ENCODE measurements at places on chromosomes 2 and 18.

DNA sequence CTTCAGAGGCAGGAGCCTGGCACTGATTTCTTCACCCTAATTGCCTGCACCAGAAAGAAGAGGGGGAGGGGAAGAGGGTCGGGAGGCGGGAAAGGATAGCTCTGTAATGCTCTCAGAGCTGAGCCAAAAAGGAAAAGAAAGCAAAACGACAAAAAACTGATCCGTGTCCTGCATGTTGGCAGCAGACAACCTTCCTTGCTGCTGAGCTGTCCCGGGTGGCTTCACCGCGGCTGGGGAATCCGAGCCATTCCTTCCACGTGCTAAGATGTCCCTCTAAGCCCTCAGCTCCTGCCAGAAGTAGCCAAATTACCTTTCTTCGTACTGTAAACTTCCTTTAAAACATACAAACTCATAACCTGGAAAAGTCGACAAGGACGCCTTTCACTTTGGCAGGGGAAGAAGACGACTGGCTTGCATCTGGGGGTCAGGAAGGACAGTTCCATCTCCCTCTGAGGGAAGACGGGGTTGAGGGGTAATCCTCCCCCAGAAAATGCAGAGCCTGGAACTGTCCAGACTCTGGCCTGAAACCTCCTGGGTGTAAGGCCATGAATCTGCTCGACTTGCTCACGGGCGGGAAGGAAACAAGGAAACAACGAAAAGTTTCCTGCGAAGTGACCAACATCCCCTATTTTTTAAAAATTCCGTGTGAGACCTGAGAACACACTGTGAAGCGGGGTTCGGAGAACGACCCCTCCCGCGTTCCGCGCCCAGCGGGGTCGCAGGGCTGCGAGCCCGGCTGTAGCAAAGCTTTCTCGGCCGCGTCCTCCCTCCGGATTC is 7.7 kb downstream of the OTX1 start:
- DNase-seq, result no peak

- no peak for DNase-seq
Measured at GRCh38 chr2:168180483-168180882, 66.9 kb downstream of the STK39 start.

DNA sequence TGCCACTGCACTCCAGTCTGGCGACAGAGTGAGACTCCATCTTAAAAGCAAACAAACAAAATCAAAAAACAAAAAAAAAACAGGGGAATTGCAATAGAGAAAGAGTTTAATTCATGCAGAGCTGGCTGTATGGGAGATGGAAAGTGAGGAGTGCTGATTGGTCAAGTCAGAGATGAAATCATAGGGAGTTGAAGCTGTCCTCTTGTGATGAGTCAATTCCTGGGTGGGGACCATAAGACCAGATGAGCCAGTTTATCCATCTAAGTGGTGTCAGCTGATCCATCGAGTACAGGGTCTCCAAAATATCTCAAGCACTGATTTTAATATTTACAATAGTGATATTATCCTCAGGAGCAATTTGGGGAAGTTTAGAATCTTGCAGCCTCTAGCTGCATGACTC is 45.3 kb downstream of the FRZB start:
- DNase-seq, result no peak

GRCh38 chr2:148552675-148553331 is 91.7 kb upstream of the EPC2 start:
- no peak for DNase-seq

GRCh38 chr2:195471163-195471562 is 185.9 kb upstream of the SLC39A10 start:
- no peak for DNase-seq

- DNase-seq, result no peak
Measured at GRCh38 chr18:60596928-60597327, 224.4 kb upstream of the MC4R start.

GRCh38 chr2:37653805-37654378 is 17.6 kb downstream of the CDC42EP3 start:
- DNase-seq, result no peak

GRCh38 chr2:229914171-229914570 is 7.6 kb downstream of the TRIP12 start:
- no peak for DNase-seq

- no peak for DNase-seq
Measured at GRCh38 chr18:24016643-24017042, 2.1 kb downstream of the TTC39C start.

- no peak for DNase-seq
Measured at GRCh38 chr2:85243101-85244072, 84.4 kb downstream of the TGOLN2 start.

- no peak for DNase-seq
Measured at GRCh38 chr2:112725545-112726457, 5.0 kb downstream of the NT5DC4 start.

DNA sequence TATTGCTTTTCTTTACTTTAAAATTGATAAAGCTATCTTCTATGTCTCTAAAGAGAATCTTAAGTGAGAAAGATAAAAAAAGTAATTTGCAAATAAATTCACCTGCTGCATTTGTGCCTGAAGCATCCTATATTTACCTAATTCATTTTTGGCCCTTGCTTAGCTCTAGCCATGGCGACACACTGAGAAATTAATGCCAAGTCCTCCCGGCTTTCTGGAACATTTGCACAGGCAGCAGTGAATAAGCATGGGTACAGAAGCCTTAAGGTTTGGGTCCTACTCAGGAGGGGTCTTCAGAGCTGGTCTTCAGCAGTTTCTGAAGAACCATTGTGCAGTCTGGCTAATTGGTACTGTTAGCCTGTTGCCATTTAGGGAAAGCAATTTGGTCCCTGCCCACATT is 73.9 kb upstream of the ZEB2 start:
- DNase-seq, result no peak

GRCh38 chr2:169072163-169072925 is 3.0 kb downstream of the DHRS9 start:
- DNase-seq, result no peak

DNA sequence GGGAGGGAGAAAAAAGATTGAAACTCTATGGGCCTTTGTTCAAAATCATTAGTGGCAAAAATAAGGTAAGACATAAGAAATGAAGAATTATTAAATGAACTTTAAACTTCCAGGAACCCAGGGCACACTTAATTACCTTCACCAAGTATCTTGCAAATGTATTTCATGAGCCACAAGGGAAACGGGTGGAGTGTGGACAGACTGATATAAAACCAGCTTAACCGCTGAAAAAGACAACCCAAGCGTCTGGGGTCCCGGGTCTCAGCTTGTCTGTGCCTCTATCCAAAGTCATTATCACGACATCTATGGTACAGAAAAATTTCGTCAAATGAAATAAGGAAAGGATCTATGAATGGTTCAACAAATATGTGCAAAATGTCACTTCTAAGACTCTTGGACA is 13.9 kb upstream of the MBOAT2 start:
- DNase-seq, result no peak

DNA sequence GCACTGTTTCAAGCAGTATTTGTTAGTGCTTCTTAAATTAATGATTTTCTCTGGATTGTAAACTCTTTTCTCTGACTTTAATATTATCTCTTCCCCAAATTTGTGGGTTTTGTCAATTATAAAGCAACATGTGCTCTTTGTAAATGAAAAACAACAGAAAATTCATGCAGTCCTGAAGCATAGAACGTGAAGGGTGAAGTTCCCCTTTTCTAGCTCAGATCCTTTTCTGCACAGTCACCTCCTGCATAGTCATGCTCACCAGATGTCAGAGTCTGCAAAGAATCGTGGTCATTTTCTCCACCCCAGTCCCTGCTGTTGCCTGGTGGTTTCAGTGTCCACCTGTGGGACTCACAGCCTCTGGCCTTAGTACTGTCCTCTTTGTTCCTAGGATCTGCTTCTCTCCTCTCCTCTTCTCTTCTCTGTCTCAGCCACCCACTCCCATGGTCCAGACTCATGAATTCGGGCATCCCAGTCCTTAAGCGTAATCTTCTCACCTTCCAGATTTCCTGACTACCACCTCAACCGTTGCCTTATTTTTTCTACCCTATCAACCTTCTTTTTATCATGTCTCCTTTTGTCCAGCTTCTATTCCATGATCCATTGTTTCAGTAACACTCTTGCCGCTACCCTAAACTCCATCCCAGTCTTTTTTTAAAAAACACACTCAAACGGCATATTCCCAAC is 229.1 kb downstream of the RTP5 start:
- DNase-seq, result no peak

GRCh38 chr2:100535855-100536254 is 26.9 kb upstream of the PDCL3 start:
- no peak for DNase-seq

DNA sequence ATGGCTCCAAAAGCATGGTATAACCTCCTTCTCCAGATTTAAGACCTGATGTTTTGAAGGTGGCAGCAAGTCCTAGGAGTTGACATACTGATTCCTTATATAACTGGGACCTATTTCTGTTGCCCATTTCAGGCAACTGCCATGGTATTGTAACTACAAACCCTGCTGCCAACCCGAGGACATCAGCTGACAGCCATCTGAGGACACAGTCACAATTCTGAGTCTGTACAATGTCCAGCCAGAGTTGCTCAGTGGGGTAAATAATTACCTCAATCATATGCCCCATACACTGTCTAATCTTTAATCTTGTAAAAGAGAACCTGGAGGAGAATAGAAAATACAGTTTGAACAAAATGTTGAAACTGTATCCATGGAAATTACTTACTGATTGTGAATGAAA is 8.7 kb upstream of the GAREM2 start:
- no peak for DNase-seq

DNA sequence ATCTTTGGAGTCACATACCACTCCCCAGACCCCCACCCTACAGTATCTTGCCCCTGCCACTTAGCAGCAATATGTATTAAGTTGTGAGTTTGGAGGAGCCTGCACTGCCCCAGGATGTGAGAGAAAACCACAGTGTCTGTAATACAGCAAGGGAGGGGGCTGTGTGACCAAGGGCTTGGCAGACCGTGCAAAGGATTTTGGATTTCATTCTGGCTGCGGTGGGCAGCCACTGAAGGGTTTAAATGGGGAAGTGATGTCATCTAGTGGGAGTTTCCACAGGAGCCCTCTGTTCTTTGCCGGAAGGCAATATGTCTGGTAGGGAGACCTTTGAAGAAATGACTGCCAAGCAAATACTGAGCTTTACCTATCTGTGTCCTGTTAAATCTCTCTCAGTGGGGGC is 202.4 kb downstream of the FHOD3 start:
- DNase-seq, result no peak

- DNase-seq, result no peak
Measured at GRCh38 chr2:43306197-43306596, 79.8 kb upstream of the ZFP36L2 start.

DNA sequence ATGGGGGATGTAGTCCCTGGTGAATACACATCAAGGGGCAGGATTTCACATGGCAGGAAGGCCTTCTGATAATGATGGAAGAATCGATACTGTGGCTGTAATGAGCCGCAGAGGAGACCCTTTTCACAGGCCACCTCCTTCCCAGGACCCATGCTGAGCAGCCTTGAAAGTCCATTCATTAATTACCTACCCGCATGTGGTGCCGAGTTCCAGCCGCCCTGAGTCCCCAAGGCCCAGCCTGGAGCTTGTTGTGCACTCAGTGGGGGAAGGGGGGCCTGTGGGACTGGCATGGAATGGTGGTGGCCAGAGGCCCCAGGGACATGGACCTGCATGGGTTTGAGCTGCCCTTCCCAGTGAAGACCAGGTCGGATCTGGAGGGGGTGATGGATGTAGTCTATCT is 25.5 kb downstream of the ASB18 start:
- no peak for DNase-seq

GRCh38 chr2:119264781-119265692 is 41.4 kb downstream of the STEAP3 start:
- peak; percentile 51 for DNase-seq

GRCh38 chr2:11330457-11331142 is 13.8 kb downstream of the ROCK2 start:
- peak; percentile 20 for DNase-seq

DNA sequence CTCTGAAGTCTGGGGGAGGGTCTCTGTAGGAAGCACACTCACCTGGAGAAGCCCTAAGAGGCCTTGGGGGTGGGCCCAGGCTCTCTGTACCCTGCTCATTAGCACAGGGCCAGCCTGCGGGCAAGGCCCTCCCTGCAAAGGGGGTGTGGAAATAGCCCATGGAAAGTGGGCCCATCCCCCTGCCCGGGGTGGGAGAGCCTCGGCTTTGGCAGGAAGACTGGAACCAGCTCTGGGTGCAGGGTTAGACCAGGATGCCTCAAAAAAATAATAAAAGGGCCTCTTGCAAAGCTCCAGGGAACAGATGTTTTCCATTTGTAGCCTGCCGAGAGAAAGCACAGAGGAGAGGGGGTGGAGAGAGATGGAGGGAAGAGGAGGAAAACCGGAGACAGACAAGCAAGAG is 98.7 kb downstream of the STPG4 start:
- DNase-seq, result peak; percentile 95

GRCh38 chr2:169670215-169670651 is 24.0 kb downstream of the CFAP210 start:
- DNase-seq, result peak; percentile 51

DNA sequence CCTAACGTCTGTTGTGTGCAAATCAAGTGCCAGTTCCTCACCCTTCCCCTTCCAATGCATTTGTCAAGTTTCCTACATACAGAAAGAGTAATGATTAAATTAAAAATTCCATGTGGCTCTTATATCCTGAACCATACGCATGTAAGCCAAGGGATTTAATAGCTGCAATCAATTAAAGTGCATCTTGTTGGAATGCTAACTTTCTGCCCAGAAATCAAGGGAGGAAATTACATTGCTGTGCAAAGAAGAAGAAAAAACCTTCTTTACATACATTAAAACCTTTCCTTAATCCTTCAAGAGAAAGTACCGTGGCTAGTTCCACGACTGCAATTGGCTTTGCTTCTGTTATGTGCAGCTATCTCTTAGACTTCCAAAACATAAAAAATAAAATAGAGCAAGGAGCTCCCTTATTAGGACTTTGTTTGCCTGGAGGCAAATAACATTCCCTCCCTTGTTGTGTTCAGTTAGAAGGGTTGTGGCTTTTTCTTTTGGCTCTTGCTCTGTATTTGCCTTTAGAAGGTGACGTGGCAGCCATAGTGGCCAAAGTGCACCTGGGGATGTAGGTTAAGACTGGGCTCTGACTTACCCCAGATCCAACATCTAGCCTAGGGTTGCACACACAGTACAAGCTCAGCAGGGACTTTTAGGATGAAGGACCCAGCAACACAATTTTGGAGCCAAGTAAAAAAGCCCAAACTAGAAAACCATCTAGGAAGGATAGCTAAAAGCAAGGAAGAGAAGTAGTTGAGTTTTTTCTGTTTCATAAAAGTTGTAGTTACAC is 158.3 kb downstream of the ANTXR1 start:
- DNase-seq, result peak; percentile 62

GRCh38 chr2:155802888-155803287 is 529.6 kb downstream of the NR4A2 start:
- no peak for DNase-seq

DNA sequence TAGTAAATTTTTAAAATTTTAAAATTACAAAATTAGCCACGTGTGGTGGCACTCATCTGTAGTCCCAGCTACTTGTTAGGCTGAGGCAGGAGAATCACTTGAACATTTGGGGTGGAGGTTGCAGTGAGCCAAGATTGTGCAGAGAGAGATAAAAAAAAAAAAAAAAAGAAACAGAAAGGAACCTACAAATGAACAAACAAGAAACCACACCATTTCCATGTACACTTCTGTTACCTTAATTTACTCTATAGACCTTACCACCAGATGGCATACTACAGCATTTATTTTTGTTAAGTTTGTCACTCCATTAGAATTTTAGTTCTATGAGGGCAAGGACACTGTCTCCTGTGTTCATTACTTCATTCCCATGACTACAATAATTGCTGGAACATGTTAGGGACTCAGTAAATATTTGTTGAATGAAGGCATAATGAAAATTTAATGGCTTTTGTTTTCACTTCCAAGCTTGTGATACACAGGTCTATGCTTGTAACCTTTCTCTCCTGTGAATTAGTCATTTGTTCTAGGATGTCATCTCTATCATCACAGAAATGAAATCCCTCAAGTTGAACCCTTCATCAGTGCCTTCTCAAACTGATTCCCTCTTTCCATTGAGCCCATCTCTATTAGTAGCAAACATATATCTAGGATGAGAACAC is 76.0 kb downstream of the ARHGAP15 start:
- DNase-seq, result no peak
